Brain pericyte (primary cell): ENCODE measurements at places on chromosomes 4 and X.

- DNase-seq: no peak
Measured at GRCh38 chr4:91958596-91958995, 345.2 kb upstream of the GRID2 start.

- no peak for DNase-seq
Measured at GRCh38 chr4:174592985-174593335, 70.7 kb upstream of the HPGD start.

DNA sequence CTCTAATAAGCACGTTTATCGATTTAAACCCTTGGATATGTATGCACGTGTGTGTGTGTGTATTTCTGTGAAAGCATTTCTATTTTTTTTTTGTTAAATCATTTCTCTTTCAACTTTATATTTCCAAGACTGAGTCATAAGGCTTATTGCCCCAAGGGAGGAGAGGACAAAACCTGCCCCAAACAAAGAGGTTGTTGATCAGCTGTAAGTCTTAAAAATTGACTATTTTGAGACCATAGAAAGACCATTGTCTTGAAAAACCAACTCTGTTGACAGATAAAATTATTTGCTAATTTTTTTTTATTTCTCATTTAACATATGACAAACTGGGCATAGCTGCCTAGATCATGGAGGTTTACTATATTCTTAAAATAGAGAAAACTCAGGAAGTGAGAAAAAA, 222.4 kb downstream of the FMR1NB start:
- no peak for DNase-seq

GRCh38 chr4:123596805-123597204, 200.2 kb downstream of the SPRY1 start:
- DNase-seq: no peak

DNA sequence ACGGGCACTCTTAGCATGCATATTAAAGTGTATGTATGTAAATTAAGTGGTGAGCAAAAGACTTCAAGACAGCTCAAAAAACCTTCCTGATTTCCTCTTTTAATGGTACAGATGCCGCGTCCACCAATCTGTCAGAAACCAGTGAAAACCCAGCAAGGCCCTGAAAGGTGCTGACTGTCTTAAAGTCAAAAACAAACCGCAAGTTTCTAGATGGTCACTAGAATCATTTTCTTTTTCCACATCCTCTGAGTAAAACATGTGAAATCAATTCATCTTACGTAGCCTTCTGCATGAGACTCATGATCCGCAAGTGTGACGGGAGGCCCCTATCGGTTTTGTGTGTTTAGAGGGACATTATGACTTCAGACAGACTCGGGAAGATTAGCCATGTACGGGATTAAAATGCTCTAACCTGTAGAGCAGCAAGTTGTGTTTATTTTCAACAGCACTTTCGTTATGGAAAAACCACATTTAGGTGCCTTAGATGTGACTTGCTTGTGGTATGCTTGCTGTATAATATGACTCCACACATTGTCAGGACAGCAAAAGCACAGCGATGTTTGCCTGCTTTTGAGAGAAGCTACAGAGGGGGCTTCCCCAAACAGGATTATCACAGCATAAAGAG, 88.2 kb upstream of the STS start:
- DNase-seq: no peak

GRCh38 chrX:102637561-102637960, 13.7 kb upstream of the GPRASP1 start:
- no peak for DNase-seq
